ENCODE measurements at places on chromosomes 11 and 22. TPM values are rescaled to one million over a fixed set of nuclear protein-coding genes. Genes with fewer than 3 reads are reported as not detected.

The BAIAP2L2 gene
- 7.1 TPM for total RNA-seq

The GLYATL1 gene
- not detected for total RNA-seq

The HMOX1 gene
- 23.7 TPM for total RNA-seq

The IL10RA gene
- not detected for total RNA-seq

The ZNF280B gene
- total RNA-seq = 1.7 TPM

The TREH gene
- not detected for total RNA-seq

The PRODH gene
- total RNA-seq = 4.3 TPM

The OR8H3 gene
- not detected for total RNA-seq

The MN1 gene
- 9.1 TPM for total RNA-seq

The MRGPRX4 gene
- total RNA-seq = not detected

The CRYBA4 gene
- not detected for total RNA-seq

The ACTN3 gene
- total RNA-seq = not detected

The C1QTNF6 gene
- total RNA-seq = 85.9 TPM

The CBLIF gene
- total RNA-seq = not detected

The OSM gene
- not detected for total RNA-seq

The KCNJ5 gene
- total RNA-seq = 0.11 TPM

The DDI1 gene
- not detected for total RNA-seq

The MEI1 gene
- 0.55 TPM for total RNA-seq

The OR2D2 gene
- total RNA-seq = not detected

The OPCML gene
- not detected for total RNA-seq

The MMP11 gene
- 2.4 TPM for total RNA-seq

The MMP7 gene
- 1.3 TPM for total RNA-seq

Measured in PC-9 (cell line).